NCI-H2029 (cell line): ENCODE measurements at places on chromosomes 7 and 10.

GRCh38 chr7:114631249-114631822 is 216.7 kb downstream of the FOXP2 start:
- DNase-seq: no peak

DNA sequence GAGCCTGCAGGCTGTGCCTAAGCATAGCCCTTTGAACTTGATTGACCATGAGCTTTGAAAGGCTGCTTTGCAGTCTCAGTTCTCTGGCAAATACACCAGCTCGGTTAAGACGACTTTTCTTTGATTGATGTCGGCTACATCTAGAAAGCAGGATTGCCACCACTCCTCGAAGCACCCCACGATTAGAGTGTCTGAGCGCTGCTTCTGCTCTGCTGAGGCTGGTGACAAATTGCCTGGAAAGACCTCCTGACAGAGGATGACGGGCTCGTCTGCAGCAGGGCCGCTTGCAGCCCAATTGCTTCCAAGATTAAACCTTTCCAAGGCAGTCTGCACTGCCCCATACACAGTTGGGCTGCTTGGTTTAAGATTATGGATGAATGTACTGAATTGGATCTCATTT is 182.0 kb downstream of the CUX1 start:
- DNase-seq: no peak

GRCh38 chr7:64642046-64642445 is 23.9 kb upstream of the ZNF107 start:
- no peak for DNase-seq

DNA sequence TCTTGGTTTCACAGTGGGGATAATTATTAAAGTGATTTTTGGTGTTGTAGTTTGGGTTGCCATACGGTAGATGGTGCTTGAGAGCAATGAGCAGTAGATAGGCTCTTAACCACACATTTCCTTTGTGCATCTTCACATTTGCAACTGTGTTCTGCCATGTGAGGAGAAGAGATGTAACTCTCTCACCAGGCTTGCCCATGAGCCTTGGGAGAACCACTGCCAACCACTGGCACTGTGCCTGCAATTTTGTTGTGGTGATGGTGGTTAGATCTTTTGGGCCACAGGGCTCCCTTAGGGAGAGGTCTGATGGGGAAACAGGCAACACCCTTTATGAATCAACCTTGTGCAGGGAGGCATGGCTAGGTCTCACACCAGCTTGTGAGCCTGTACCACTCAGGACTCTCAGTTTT is 204.3 kb downstream of the CCDC7 start:
- DNase-seq: no peak

- no peak for DNase-seq
Observed at GRCh38 chr7:79096361-79096805, 357.1 kb downstream of the MAGI2 start.

DNA sequence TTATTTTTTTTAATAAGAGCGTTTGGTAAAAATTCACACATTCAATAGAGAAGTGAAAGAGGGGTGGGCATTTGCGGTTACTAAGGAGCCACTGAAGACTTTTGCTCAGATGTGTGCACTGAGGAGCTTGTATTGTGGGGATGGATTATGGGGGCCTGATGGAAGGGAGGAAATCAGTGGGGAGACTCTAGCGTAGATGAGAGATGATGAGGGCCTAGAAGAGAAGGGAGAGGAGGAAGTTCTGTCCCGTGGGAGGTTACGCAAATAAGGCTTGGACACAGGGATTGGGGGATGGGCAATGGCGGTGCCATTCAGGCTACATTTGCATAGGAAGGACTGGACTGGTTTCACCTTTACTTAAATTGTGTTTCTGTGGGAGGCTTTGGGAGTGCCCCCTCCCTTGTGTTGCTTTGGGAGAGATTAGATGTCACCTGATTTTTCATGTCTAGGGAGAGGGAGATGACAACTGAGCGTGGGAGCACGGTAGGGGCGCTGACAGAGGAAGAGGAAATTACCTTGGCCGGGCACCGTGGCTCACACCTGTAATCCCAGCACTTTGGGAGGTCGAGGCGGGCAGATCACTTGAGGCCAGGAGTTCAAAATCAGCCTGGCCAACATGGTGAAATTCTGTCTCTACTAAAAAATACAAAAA is 2.2 kb upstream of the HIP1 start:
- no peak for DNase-seq

GRCh38 chr10:1419796-1420610 is 317.3 kb downstream of the ADARB2 start:
- no peak for DNase-seq

GRCh38 chr10:78651287-78651686 is 417.5 kb upstream of the ZMIZ1 start:
- no peak for DNase-seq

- no peak for DNase-seq
Observed at GRCh38 chr7:113856010-113856409, 62.8 kb downstream of the PPP1R3A start.

DNA sequence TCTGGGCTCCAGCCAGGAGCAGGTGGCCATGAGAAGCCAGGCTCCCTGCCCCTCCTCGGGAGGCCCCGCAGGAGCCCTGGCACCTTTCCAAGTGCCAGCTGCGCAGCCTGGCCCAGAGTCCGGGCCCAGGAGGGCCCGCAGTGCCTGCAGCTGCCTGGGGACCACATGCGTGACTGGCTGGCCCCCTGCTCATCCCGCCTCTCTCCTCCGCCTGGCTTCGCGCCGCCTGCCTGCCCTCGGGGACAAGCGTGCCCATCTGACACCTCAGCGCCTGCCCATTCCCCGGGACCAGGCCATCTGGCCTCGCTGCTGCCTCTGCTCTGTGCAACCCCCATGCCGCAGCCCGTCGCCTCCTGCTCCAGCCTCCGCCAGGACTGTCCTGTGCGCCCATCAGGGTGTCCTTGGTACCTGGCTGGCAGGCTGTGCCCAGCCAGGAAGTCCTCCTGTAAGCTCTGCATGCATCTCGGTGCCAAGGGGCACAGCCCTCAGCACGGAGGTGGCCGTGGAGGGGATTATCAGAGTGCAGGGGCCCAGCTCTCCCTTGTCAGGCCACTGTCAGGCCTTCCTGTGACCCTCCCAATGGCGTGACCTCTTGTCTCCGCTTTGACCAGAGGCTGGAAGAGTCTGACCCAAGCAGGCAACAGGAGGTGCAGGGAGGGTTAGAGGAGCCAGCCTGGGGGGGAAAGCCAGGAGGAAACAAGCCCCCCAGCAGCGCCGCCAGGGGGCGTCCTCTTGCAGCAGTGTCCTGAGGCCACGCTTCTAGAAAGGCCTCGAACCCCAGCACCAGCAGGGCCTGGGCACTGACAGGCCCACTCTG is 50.5 kb downstream of the TMEM209 start:
- peak; percentile 88 for DNase-seq

- DNase-seq: no peak
Observed at GRCh38 chr7:16579216-16579615, 52.6 kb downstream of the LRRC72 start.

DNA sequence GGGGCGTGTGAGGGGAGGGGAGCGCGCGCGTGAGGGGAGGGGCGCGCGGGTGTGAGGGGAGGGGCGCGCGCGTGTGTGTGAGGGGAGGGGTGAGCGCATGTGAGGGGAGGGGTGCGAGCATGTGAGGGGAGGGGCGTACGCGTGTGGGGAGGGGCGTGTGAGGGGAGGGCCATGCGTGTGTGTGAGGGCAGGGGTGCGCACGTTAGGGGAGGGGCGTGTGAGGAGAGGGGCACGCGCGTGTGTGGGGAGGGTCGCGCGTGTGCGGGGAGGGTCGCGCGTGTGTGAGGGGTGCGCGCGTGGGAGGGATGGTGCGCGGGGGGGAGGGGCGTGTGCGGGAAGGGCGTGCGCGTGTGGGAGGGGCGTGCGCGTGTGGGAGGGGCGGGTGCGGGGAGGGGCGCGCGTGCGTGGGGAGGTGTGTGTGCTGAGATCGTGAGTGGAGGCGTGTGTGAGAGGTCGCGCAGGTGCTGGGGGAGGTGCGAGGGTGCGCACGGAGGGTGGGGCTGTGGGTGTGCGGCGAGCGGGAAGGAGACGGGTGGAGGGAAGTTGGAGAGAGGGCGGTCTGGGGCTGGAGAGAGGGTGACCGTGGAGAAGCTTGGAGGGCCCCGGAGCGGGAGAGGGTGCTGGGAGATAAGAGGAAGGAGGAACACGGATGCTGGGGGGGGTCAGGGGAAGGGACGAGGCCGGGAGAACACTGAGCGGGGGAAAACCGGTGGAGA is 19.7 kb downstream of the MXI1 start:
- DNase-seq: no peak

GRCh38 chr10:30701451-30702173 is 72.1 kb upstream of the LYZL2 start:
- no peak for DNase-seq

DNA sequence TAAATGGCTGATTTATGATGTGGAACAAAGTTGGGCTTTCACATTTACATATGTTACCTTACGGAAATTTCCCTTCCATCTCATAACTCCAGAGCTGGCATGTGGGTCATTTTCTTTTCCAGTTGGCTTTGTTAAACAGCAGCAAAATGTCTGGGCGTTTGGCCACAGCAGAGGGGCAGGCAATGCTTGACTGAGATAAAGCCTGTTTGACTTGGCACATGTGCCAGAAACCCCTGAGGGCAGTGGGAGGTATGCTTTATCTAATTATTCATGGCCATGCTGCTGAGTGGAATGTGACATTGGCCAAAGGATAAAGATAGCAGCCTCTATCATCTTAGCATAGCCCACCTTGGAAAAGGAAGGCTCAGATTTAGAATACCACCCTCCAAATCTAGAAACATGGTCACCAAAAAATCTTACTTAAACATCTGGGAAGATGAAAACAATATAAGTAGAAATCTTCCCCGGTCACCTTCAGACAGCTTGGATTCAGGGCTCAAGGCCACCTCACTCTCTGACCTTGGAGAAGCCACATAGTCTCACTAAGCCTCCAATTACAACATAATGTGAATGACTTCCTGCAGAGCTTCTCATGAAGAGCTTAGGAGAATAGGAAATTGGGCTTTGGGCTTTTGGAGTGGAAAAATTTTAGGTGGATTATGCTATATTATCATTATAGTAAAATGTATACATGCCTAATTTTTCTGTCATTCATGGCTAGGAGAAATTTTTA is 101.5 kb downstream of the GRM3 start:
- DNase-seq: peak; percentile 45

- DNase-seq: no peak
Observed at GRCh38 chr10:127561647-127562046, 12.5 kb downstream of the NPS start.

DNA sequence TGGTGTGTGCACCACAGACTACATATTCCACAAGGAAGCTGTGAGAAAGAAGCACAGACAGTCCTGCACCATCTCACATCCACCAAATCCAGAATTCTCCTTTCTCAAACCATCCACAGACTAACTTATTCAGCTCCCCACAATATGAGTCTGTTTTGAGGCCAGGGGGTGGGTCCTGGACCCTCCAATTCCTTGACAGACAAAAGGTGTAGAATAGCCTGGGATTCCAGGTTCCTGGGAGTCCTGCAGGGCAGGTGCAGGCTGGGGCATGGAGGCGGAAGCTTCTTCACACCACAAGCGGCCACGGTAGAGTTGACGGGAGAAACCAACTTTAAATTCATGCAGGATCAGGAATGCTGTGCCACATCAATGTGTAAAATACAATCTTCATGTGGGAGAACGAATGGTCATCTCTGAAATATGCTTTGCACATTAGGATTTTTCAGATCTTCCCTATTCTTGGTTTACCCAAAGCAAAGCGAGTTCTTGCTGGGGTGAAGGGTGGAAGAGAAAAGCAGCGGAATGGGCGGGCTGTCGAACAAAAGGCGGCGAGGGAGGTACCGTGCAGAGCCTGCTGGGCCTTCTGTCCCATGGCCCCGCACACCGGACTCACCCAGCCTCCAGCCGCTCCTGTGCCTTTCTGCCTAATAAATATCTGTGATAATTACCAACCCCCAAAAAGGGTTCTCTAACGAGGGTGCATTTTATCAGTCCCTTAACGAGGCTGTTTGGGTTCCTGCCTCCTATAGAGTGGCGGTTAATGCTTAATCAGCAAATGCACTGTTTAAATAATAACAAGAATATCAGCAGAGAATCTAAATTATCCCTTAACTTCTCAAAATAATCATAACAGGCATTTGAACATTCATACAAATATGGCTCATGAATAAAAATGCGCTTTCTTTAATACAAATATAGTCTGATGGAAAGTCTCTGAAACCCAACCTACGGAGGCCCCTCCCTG is 514.0 kb downstream of the DNAJB6 start:
- DNase-seq: no peak

DNA sequence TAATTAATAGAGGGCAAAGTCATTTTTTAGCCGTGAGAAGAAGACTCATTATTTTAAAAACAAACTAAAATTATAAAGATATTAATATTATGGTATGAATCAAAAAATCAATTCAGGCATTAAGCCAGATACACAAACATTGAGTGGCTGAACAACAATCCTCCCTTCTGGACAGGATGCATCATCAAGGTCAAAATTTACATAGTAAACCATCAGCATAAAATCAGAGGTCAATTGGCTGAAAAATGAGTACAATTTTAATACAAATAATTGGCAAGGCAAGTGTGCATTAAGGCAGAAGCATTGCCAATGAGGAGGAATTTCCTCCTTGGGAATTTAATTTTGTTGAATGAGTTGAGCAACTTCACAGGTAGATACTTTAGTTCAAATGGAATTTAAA is 108.2 kb downstream of the PCLO start:
- DNase-seq: no peak

DNA sequence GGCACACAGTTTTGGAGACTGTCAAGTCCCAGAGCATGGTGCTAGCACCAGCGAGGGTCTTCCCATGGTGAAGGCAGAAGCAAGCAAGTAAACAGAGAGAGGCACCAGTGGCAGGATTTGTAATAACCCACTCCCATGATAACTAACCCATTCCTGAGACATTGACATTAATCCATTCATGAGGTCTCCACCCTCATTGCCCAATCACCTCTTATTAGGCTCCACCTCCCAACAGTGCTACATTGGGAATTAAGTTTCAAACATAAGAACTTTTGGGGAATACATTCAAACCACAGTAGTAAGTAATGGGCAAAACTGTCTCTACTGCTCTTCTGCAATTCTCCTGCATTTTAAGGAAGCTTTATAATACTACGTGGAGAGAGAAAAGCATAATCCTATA is 193.6 kb downstream of the CACNA2D1 start:
- no peak for DNase-seq

DNA sequence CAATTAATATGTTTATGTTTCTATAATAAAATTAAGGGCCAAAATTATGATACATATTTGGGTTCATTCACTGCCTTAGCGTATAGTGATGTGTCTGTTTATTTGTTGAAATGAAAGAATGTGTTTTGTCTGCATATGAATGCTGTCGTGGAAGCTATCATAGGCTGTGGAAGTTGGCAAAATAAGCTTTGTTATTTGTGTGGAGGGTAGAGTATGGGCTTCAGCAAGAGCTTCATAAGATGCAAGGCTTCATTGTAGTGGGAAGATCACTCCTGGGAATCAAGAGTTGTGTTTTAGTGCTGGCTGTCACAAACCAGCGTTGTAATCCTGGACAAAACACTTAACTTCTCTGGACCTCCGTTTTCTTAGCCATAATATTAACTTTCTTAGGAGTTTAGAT is 2.5 kb downstream of the SLK start:
- no peak for DNase-seq

DNA sequence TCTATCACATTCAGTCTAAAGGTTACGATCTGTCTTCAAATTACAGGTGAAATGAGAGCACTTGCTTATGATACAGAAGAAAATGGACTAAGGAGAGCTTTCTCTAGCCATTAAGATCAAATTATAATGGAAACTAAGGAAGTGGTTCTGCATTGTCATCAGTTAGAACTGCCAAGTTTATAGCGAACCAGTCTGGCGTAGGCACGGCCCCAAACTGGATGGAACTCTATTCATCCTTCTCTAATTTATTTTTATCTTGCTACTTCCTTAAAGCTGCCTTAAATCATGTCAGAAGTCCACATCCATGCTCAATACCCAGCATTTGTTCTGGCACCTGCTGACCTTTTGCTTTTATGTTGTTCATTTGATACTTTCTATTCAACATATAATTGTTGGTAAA is 63.7 kb upstream of the APBB1IP start:
- DNase-seq: no peak

- DNase-seq: no peak
Observed at GRCh38 chr10:99084161-99084560, 151.5 kb downstream of the HPSE2 start.
